ENCODE measurements at places on chromosomes 2 and 18. TPM values are rescaled to one million over a fixed set of nuclear protein-coding genes. Genes with fewer than 3 reads are reported as not detected.

The RAB6D gene
- not detected for total RNA-seq

The CIB4 gene
- total RNA-seq, result 0.29 TPM

The CCDC102B gene
- total RNA-seq, result 16.2 TPM

The SKOR2 gene
- not detected for total RNA-seq

The LIMS3 gene
- 2.0 TPM for total RNA-seq

The SDC1 gene
- total RNA-seq, result 38.7 TPM

The PMAIP1 gene
- total RNA-seq, result 8.3 TPM

The TTC21B gene
- 73.9 TPM for total RNA-seq

The RFTN2 gene
- 12.9 TPM for total RNA-seq

The HOXD11 gene
- 40.2 TPM for total RNA-seq

The CNDP1 gene
- total RNA-seq, result 0.23 TPM

The PER2 gene
- 13.2 TPM for total RNA-seq

The UGT1A8 gene
- not detected for total RNA-seq

The EPHA4 gene
- 74.2 TPM for total RNA-seq

The MAP3K19 gene
- total RNA-seq, result 0.12 TPM

The SP5 gene
- total RNA-seq, result 3.3 TPM

The MYO1B gene
- 116 TPM for total RNA-seq

The SERPINB13 gene
- not detected for total RNA-seq

The PROC gene
- 4.1 TPM for total RNA-seq

The MYOM1 gene
- 92.8 TPM for total RNA-seq

The FARSB gene
- 10.3 TPM for total RNA-seq

The RND3 gene
- total RNA-seq, result 40.0 TPM

The REG3G gene
- not detected for total RNA-seq

The AAK1 gene
- total RNA-seq, result 45.9 TPM

The CCDC148 gene
- 10.0 TPM for total RNA-seq

The SULT6B1 gene
- not detected for total RNA-seq

The SLC23A3 gene
- 6.9 TPM for total RNA-seq

The IL37 gene
- total RNA-seq, result not detected

The ST8SIA5 gene
- 0.88 TPM for total RNA-seq

The VIT gene
- total RNA-seq, result 0.88 TPM

The TXNDC2 gene
- total RNA-seq, result not detected

The DSG4 gene
- total RNA-seq, result not detected

The FAP gene
- 17.2 TPM for total RNA-seq

The TYMS gene
- total RNA-seq, result 42.2 TPM

The HOXD1 gene
- 5.5 TPM for total RNA-seq

The CNNM4 gene
- 12.1 TPM for total RNA-seq

The BOLL gene
- 0.23 TPM for total RNA-seq

The RHOB gene
- 233 TPM for total RNA-seq

The ADRA2B gene
- total RNA-seq, result 4.6 TPM

The OXER1 gene
- 8.1 TPM for total RNA-seq

The LDLRAD4 gene
- total RNA-seq, result 43.7 TPM

The CHAC2 gene
- total RNA-seq, result 3.4 TPM

The DCDC2C gene
- total RNA-seq, result 0.93 TPM

The MC5R gene
- total RNA-seq, result 0.47 TPM

The CYP27C1 gene
- total RNA-seq, result 7.6 TPM

The TMX3 gene
- 39.6 TPM for total RNA-seq

The FRZB gene
- total RNA-seq, result 7.8 TPM

The TOGARAM2 gene
- 0.53 TPM for total RNA-seq

The C2orf81 gene
- 3.7 TPM for total RNA-seq

The PLGLB2 gene
- total RNA-seq, result 2.6 TPM

The DSC2 gene
- total RNA-seq, result 19.8 TPM

The CCDC178 gene
- 2.9 TPM for total RNA-seq

The OSBPL6 gene
- total RNA-seq, result 2.3 TPM

The HTR2B gene
- total RNA-seq, result 16.9 TPM

The IL1RL1 gene
- 1.9 TPM for total RNA-seq

The SLC4A3 gene
- total RNA-seq, result 8.3 TPM

The SMYD1 gene
- total RNA-seq, result 30.2 TPM

The TMEM178A gene
- 40.5 TPM for total RNA-seq

Data from metanephros (tissue), 2 donors.